ENCODE measurements at places on chromosomes 2 and 18.
A peak's percentile ranks its signal among the peaks of the same experiment; 100 is the strongest.

DNA sequence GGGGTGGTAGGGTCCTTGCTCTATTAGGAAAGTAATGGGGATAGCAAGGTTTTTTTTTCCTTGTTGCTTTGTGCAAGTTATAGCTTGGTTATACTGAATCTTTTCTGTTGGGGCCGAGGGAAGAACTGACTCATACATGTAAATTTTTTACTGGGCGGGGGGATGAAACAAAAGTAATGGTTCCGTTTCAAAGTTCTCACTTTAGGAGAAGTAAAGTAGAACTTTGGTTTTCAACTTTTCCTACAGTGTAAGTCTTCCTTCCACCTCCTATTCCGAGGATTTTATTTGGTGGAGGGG lies 1.1 kb downstream of the AFTPH start:
- DNase-seq, result no peak

- no peak for DNase-seq
Measured at GRCh38 chr2:177467646-177468045, 75.1 kb downstream of the AGPS start.

- DNase-seq, result no peak
Measured at GRCh38 chr18:24189007-24189528, 50.2 kb downstream of the CABYR start.

DNA sequence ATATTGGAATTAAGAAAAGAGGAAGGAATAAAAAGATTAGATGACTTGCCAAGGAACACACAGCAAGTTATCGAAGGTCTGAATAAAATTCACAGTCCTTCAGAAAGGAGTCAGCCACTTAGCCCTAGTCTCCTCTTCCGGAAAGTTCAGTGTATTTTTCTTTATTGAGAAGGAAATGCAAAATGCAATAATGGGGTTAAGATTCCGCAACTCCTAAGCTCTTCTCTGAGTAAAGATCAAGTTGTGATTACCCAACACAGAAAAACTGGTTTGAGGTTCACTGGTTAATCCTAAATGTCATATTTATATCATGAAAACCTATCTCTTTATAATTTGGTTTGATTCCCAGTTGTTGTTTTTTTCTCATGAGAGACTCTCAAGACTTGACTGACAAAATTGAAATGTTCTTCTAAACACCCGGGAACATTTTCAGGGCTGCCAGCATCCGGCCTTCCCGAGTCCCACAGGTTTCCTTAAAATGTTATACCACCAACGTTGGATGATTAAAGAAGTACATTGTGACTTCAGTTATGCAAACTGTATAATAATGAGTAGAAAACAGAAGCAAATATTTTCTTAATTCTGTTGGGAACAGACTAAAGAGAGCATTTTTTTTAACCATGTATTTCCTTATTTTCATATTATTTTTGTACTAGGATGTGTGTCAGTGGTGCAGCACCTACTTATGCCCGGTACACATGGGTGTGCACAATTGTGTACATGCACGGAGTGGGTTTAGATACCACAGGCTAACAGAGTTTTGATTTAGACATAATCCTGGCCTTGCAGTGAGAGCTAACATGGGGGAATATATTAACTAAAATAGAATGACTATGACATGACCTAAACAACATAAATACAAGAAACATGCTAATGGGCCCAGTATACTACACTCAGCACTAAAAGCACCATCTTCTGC lies 100.2 kb downstream of the STK39 start:
- DNase-seq, result no peak

DNA sequence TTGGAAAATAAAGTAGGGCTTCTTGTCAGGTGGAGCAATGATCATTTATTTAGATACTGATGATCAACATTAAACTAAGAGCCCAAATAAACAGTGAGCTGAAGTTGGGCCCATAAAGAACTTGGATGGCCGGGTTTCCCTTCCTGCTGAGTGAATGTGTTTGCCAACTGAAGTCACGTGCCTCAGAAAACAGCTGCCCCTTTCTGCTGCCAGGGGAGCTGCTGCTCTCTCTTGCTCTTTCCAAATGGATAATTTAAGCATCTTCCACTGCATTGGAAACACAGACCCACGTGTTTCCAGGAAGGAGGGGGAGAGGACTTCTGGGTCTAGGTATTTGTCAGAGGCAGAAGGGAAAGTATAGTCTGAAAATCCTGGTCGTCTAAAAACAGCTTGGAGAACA lies 22.9 kb upstream of the NCKAP5 start:
- DNase-seq, result no peak

GRCh38 chr18:22224339-22224738 lies 55.0 kb downstream of the GATA6 start:
- no peak for DNase-seq

DNA sequence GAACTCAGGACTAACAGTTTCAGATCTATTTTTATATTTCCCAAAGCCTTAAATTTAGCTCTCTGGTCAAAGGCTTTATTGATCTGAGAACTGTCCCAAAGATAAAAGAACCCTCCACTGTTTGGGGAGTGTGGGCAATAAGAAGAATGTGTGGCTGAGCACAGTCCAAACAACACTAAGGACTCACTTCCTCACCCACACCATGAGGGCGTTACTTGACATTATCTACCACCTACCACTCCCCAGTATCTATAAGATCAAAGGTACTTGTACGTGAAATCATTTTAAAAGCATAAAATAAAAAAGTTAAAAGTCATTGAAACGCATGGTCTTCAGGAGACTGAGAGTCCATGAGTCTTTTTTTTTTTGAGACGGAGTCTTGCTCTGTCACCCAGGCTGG lies 54.6 kb upstream of the NFU1 start:
- no peak for DNase-seq

GRCh38 chr2:26723991-26724750 lies 31.6 kb downstream of the KCNK3 start:
- DNase-seq, result no peak

DNA sequence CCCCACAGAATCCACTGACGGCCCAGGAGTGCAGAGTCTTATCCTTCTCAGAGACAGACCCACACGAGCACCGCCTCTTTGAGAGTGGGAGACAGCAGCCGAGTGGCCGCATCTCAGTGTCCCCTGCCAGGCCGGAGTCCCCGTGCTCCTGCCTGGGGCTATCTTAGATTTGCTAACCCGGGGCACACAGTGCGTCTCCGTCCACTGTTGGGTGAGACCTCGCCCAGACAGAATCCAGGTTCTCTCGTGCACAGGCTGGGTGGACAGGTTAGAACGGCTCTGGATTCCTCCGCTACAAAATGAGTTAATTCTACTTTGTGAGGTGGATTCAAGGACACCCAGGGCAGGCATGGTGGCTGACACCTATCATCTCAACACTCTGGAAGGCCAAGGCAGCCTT lies 88.3 kb downstream of the ZNF516 start:
- DNase-seq, result no peak

DNA sequence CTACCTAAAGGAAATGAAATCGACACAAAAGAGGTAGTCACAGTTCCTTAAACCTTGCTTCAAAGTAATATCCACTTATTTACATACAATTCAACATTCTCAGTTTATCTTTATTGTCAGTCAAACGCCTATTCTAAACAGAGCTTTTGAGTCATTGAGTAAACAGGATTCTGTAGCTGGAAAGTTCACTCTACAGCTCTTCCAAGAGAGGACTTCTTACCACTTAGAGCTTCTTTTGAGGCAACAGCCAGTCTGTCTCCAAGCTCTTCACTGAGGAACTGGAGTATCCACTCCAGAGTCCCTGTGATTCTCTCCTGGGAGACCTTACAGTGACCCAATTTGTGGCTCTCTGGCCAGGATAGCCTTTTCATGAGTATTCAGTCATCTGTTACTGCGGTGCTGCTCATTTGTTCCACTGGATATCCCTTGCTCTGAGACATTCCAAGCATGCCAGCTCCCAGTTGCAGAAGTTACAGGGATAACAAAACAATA lies 210.9 kb upstream of the OSR1 start:
- no peak for DNase-seq

GRCh38 chr2:39511219-39511604 lies 74.1 kb upstream of the MAP4K3 start:
- no peak for DNase-seq

DNA sequence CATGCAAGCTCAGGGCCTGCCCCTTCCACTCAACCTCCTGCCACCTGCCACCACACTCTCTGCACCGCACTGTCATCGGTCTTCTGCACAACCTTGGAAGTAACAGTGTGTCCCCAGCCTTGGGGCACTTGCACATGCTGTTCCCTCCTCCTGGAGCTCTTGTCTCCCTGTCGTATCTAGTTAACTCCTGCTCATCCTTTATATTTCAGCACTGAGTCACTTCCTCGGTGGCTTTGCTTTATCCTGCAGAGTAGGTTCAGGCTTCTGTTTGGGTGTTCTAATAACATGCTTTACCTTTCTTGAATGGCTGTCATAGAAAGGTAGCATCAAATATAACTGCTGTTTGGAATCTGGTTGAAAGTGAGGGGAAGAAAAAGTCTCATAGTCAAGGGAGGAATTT lies 25.3 kb downstream of the PAX8 start:
- no peak for DNase-seq

DNA sequence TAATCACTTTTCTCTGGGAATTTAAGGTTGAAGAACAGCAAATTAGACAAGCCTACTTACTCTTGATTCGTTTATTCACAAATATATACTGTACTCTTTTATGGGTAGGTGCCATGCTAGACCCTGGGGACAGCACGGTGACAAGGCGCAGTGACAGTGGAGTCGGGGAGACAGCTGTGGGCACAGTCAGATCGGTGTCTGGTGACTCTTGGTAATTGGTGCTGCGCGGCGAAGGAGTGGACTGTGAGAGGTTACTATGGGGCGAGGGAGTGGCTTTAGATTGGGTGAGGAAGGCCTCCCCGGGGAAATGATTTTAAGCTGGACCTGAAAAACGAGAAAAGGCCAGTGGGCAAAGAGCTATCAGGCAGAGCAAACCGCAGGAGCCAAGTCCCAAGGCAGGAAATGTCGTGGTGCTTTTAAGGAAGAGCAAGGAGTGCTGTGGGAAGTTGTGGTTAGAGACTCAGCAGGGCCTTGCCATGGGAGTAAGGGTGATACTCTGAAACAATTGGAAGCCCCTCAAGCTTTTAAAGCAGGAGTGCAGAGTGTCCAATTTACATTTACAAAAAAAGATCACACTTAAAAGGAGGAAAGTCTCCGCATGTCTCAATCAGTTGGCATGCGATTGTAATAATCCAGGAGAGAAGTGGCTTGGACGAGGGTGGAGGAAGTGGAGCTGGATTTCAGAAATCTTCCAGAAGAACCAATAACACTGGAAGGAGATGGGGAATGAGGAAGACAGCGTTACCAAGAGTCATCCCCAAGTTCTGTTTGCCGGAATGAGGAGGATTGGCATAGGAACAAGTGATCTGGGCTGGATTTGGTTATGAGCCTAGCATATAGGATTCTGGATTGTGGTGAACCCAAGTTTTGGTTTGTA lies 36.1 kb upstream of the TXNDC2 start:
- peak; percentile 28 for DNase-seq

GRCh38 chr2:127092901-127093516 lies 13.9 kb downstream of the BIN1 start:
- no peak for DNase-seq

- peak; percentile 2 for DNase-seq
Measured at GRCh38 chr18:74540652-74541421, 6.5 kb downstream of the CNDP1 start.

GRCh38 chr2:28338046-28338817 lies 54.4 kb upstream of the FOSL2 start:
- no peak for DNase-seq

GRCh38 chr18:3452750-3453539 lies 3.0 kb downstream of the TGIF1 start:
- no peak for DNase-seq

DNA sequence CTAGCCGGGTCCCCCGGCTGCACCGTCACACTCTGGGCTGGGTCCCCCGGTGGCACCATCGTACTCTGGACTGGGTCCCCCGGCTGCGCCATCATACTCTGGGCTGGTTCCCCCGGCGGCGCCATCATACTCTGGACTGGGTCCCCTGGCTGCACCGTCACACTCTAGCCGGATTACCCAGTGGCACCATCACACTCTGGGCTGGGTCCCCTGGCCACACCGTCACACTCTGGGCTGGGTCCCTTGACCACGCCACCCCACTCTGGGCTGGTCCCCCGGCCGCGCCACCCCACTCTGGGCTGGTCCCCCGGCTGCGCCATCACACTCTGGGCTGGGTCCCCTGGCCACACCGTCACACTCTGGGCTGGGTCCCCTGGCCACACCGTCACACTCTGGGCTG lies 653.8 kb upstream of the ID2 start:
- DNase-seq, result no peak

DNA sequence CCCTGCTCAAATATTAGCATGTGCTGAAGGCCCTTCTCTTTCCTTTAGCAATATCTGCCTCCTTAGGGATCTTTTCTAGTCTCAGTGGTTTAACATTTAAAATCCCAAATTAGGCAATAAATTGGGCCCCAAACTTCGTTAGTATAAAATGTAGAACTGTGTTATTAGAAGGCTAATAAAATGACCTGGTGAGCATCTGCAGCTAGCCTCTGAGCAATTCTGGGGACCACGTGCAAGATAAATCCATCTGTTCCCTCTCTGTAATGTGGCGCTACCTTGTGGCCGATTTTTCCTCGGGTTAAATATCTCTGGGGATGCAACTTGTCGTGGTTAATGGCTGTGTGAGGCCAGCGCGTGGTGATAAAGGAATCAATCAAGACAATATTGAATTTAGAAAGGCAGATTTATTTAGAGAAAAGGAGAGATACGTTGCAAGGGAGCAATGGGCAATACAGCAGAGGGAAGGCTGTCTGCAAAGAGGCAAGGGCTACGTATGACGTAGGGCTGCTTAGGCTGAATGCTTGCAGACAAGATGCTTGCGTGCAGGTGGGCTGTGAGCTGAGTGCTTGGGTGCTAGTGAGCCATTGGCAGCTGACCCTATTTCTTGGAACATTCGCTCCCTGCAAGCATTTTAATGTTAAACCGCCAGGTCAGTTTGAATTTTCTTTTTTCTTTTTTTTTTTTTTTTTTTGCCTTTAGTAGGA lies 18.5 kb upstream of the IL36G start:
- peak; percentile 46 for DNase-seq

Data from iPS-NIHi11 (cell line).